Kidney (tissue), 22 donors: ENCODE measurements at places on chromosomes 6 and 20.

GRCh38 chr6:130303431-130303830 is 62.4 kb upstream of the TMEM200A start:
- no peak for DNase-seq

GRCh38 chr20:36469973-36470372 is 71.3 kb upstream of the MYL9 start:
- no peak for DNase-seq

- peak; percentile 65 for DNase-seq
These were observed 19.4 kb upstream of the BAK1 start for GRCh38 chr6:33599413-33599938.

DNA sequence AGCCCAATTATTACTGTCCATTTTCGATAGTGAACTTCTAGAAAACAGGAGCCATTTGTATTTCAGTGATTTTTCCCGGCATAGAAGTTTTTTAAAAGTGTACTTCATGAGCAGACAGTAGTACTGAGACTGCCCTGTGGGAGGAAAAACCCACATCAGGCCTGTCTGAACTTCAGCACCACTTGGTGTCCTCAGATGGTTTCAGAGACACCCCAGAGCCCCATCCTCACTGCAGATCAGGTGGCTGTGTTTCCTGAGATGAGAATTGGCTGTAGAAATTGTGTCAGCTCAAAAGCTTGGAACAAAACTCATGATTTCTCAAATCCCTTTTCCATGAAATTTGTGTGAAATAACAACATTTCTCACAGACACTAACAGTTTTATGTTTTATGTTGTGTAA is 110.0 kb upstream of the RIN2 start:
- DNase-seq, result no peak

DNA sequence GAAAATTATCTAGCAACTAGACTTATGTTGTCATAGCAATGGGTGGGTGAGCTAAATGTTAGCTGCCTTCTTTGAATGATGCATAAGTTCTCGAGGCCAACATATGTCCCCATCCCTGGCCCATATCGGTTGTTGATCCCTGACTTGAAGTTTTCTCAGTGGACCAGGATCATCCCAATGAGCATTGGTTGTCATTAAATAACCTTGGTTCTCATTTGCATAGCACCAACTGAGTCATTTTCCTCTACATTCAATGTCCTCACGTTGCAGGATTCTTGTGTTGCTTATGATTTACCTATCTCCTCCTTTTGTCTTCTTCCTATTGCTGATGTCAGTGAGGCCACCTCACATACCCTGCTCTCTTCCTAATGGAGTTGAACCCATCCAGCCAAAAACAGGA is 12.1 kb upstream of the AHCY start:
- DNase-seq, result no peak

DNA sequence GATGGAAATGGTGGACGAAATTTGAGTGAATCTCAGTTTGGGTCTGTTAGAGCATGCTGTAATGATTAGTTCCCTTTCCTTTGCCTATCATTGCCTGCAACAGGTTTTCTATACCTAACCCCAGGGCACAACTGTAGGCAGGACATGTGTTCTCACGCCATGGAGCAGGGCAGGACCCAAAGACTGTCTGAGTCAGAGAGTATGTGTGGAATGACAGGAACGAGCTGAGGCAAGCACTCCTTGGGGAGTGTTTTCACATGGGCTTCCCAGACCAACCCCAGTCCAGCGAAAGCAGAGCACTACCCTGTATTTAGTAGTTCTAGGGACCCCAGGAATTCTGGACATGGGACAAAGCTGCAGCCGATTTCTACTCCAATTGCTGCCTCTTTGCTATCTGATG is 234.2 kb downstream of the HACE1 start:
- DNase-seq, result no peak

DNA sequence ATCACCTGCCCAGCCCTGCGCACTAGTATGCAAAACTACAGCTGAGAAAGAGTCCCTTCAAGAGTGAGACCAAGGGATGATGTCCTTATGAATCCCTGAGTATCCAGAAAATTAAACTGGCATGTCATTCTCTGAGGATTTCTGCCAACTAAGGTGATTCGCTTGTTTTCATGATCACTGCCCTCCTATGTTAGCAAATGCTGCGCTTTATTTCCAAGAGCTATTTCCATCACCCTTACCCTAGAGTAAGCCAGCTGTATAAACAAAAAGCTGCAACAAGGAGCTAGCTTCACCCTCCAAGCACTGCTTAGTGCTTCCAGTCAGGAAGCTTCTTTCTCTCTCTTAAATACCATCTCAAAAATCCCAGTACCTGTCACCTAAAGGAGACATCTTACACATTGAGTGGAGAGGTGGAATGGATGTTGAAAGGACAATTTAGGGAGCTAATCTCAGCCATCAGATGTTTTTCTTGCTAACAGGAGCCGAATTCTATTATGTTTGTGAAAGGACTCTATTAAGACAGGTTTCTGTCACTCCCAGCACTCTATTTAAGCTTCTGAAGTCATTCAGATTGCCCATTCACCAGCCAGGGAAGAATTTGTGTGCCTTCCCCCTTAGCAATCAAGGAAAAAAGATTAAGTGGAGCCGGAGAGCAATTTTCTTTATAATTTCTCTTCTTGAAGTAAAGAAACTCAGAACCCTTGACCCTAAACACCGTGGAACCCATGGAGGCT is 322.2 kb downstream of the NRN1 start:
- DNase-seq, result no peak
